ENCODE measurements at places on chromosomes 12 and 14.
A peak's percentile ranks its signal among the peaks of the same experiment; 100 is the strongest.

DNA sequence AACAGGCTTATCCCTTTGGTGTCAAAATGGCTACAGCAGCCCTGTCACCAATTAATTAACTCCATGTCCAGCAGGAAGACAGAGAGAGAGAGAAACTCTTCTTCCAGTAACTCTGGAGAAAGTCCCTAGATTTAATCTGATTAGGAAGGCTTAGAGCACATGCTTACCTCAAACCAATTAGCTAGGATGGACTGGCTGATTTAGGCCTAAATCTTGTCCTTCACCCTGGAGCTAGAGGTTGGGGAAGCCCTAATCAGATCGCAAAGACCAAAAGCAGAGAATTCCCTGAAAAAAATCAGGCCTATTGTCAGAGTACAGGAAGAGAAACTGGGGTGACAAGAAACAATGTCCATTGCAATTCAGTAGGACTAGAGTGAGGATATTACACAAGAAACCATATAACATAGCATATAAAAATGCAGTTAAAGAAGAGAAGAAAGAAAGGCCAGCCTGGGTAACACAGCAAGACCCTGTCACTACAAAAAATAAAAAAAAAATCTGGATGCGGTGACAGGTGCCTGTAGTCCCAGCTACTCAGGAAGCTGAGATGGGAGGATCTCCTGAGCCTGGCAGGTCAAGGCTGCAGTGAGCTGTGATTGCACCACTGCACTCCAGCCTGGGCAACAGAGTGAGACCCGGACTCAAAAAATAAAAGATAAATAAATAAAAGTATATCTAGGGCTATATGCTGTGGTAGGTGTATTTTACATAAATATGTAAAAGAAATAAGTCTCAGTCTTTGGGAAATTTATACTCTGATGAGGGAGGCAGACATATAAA is 34.9 kb upstream of the TUBA1A start:
- DNase-seq: no peak

DNA sequence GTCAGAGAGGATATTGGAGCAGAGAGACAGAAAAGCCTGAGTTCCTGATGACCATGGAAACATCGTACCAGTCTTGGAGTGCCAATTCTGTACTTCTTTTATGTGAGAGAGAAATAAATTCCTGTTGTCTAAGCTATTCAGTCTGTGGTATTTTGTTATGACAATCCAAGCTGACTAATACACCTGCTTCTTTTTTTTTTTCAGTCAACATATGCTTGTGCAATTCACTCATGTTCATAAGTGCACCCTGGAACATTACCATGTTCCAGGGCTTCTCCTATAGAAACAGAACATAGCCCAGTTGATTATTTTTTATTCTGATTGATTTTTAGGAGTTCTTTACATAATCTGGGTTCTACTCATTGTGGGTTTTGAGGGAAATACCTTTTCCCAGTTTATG is 1.7 kb upstream of the CHPT1 start:
- no peak for DNase-seq

GRCh38 chr14:35247777-35248475 is 44.3 kb upstream of the PSMA6 start:
- DNase-seq: no peak

DNA sequence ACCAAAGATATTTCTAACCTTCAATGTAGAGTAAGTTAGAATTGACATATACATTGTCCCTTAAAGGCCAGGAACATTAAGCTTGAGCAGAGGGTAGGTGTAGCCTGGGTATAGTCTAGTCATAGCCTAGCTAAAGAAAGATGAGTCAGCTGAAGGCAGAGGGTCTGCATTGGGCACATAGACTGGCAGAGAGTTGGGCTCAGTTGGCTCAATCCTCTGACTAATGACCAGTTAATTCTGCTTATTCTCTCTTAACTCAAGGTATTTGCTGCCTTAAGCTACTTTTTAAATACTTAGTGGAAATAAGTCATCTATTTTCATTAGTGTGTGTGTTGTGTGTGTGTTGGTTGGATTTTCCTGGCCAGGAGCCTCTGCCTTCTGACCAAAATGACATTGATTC is 467.1 kb downstream of the RAD51B start:
- no peak for DNase-seq

GRCh38 chr12:121986489-121987245 is 35.0 kb upstream of the BCL7A start:
- DNase-seq: no peak

DNA sequence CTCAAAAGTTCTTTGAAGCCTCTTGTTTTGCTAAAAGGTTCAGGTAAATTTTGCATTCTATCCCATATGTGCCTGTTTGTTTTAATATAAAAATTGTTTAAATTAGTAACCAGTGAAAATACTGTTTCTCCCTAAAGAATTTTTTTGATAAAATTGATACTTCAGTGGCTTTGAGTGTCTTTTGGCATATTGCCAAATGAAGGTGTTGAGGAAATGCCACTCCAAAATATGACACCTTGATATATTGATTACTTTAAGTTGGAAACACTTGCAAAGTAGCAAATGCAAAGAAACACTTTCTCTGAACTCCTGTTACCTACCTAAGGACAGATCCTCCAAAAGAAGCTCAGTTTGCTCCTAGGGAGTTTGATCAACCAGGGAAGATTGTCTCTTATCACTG is 8.4 kb downstream of the STYX start:
- no peak for DNase-seq

DNA sequence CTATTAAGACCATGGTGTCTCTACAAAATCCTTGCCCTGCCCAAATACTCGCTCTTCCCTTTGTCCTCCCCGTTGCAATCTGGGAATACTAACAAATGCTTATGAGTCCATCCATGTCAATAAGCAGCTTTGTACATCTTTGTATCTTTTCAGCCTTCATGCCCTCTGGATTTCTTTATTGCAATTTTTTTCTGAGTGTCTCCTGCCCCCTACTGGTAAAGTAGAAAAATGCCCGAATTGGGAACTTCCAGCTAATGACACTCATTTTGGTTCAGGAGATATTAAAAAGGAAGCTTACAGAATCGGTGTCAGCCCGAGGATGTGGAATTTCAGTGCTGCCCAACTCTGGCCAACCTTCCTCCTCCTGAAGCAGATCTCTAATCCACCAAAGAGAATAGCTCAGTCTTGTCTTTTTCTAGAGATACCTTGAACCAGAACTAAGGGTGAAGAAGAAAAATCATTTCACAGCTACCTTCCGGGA is 46.0 kb downstream of the SH2B3 start:
- peak; percentile 53 for DNase-seq

DNA sequence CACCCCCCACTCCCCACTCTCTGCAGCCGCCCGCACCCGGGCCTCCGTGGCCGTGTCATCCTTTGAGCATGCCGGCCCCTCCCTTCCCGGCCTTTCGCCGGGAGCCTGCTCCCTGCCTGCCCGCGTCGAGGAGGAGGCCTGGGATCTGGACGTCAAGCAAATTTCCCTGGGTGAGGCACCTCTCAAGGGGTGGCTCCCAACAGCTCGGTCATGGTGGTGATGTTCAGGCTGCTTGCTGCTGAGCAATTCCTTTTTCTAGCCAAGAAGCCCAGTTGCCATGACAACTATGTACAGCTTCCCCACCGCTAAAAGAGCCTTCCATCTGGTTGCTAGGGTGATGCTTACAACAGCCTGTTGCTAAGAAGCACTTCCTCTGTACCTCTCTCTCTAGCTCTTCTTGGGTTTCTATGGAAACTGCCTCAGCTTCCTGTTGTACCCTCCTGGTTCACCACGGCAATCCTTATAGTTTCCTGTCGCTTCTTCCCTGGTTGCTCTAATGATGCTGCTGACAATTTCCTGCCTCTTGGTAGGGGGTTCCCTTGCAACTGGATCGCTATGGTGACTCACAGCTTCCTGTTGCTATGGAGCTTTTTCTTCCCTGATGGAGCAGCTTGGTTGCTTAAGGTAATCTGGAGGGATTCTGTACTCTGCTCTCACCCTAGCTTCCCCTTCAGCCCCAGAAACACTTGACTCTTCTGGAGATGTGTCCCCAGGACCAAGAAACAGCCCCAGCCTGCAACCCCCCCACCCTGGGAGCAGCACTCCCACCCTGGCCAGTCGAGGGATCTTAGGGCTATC is 11.0 kb downstream of the ZNF219 start:
- DNase-seq: no peak

DNA sequence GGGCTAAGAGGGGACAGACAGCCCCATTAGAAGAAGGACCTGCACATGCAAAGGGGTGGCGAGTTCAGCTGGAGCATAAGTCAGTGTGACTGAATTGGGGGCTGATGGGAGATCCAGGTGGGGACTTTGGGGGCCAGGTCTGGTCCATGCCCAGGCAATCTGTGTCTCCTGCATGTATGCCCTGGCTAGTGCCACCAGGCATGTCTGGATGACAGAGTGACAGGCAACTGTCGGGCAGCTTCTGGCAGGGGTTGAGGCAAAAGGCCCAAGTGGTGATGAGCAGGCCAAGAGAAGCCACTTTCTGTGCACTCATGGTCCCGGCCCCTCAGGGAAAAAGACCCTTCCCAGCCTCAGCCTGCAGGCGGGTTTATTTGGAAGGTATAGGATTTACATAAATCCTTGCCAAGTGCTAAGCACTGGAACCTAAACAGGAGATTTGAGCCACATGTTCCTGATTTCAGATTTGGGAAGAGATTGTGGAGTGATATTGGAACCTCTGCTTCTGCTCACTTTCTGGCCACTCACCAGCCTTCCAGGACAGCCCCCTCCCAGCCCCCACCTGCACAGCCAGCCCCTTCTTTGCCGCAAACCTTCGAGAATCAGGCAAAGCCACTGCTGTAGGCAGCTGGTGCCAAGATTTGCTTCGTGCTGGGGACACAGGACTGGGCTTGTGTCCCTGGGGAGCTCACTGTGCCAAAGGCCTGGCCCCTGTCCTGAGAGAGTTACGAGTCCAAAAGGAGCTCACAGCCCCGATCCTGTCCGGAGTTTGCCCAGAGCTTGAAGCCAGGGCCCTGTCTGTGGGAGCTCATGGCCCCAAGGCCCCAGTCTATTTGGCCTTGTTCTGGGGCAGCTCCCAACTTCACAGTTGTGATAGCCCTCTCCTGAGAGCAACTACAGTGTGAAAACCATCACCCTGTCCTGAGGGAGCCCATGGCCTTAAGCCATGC is 232.5 kb upstream of the RTL1 start:
- DNase-seq: peak; percentile 2

- peak; percentile 23 for DNase-seq
Measured at GRCh38 chr12:85872497-85873091, 1.5 kb upstream of the NTS start.

- DNase-seq: peak; percentile 67
Measured at GRCh38 chr14:76955575-76956315, 72.8 kb downstream of the IRF2BPL start.

DNA sequence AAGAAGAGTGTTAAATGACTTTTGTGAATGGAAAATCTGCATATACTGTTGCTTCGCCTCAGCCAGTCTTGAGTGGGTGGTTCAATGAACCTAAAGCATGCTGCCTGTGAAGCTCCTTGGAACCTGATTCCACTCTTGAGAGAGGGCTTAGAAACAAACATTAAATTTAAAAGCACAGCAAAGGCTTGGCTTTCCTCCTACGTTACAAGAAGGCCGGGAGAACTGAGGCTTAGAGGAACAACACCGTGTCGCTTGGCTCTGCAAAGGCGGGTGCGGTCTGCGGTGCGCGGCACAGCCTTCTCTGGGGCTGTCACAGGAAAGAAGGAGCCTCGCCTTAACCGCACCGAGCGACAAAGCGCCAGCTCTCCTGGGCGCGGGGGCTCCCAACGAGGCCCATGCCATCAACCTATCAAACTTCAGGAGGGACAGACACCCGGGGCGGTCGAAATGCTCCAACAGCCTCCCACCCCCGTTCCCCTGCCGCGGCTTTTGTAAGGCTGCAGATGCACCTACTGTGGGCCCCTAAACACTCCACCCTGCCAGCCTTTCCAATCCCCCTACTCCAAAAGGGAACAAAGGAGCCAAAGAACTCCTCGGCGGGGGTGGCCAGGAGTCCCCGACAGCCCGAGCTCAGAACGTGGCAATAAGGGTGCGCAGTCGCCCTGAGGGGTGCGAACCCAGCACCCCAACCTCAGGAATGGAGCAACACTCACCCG is 729 bp downstream of the OSBPL8 start:
- DNase-seq: peak; percentile 48

GRCh38 chr12:100199347-100200149 is 1.1 kb upstream of the ACTR6 start:
- peak; percentile 86 for DNase-seq

DNA sequence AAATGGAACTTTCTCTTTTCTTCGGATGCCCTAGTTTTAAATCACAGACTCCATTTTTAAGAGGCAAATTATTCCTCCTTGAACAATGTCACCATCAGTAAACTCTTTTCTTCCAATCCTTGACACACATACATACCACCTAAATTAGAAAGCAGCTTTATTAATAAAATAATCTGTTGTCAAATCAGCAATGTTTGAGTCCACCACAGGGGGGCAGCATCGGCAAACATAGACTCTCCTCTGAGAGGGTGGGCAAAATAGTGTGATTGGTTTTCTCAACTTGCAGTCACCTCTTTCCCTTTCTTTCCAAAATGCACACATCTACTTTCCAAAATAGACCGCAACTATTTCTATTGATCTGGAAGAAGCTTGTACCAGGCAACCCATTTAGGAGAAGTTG is 438.4 kb upstream of the OR4E1 start:
- peak; percentile 43 for DNase-seq

DNA sequence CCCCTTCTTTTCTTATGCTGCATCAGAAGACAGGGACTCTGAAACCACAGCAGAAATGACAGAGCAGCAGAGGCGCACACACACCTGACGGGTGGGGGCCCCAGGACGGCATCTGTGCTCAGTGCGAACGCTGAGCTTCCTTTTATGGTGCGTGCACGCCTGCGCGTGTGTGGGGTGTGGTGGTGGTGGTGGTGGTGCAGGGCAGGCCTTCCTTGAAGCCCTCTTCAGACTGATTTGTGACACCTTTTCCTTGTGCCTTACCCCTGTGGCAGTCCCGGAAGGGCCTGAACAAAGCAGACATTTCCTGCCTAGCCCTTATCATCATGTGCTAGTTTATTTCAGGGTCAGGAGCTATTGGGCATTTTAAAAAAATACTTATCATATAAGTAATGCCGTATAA is 75.7 kb downstream of the TSPAN9 start:
- DNase-seq: no peak

- no peak for DNase-seq
Measured at GRCh38 chr12:27337376-27337775, 4.7 kb downstream of the BMAL2 start.

- DNase-seq: no peak
Measured at GRCh38 chr14:105711841-105712460, 185.6 kb downstream of the TMEM121 start.

GRCh38 chr12:114320968-114321367 is 85.0 kb downstream of the TBX5 start:
- no peak for DNase-seq

DNA sequence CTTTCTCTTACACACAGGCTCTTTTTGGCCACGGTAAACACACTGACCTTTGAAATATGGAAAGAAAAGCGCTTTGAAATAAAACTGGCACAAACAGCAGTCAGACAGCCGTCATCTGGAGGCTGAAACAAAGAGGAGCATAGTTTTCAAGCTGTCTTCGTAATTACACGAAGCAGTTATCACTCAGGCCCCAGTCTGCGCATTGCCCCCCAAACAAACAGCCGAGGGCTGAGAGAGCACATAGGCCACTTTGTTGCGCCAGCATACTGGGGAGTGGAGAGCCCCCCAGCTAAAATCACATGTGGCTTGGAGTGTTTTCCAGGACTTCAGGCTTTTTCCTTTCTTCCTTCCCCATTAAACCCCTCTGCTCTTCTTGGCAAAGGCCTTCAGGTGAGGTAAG is 142.9 kb upstream of the BTG1 start:
- no peak for DNase-seq

- DNase-seq: no peak
Measured at GRCh38 chr14:97777622-97778355, 980.6 kb downstream of the VRK1 start.

- no peak for DNase-seq
Measured at GRCh38 chr14:73258845-73259611, 21.7 kb downstream of the PAPLN start.
